PC-9 (cell line): ENCODE measurements at places on chromosomes 5 and 9. TPM values are rescaled to one million over a fixed set of nuclear protein-coding genes. Genes with fewer than 3 reads are reported as not detected.

GRCh38 chr5:74107899-74108298 lies 481.9 kb downstream of the ARHGEF28 start:
- DNase-seq: no peak

- no peak for DNase-seq
Measured at GRCh38 chr5:135993335-135993879, 35.4 kb upstream of the TGFBI start.

DNA sequence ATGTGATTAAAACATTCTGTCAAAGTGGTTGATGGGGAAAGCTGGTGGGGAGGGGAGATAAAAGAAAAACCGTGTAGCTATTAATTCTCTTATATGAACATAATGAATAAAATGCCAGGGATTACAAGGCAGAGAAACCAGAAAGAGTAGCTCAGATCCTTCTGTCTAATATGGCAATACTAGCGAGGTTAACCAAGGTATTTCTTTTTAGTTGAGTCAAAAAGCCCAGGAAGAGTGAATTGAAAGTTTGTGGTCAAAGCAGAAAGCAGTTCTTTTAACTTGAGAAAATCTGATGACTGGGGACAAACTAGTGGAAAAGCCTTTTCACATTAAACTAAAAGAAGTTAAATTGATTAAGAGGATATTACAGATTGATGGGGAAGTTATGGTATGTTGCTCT lies 76.0 kb downstream of the ERBIN start:
- DNase-seq: no peak

DNA sequence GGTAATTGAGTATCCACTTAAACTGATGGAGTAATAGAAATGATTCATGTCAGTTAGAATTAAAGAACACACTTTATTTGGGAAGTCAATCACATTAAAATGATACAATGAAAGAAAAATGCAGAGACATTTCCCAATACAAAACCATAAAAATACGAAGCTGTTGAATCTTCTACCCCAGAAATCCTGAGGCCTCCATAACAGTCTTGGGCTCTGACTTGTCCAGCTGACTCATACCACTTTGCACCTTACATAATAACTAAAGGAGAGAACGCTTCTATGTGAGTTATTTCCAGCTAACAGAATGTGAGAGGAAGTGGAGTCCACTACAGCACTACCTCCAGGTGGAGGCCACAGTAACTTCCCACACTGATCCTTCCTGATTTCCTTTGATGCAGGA lies 305.0 kb downstream of the MRPS30 start:
- DNase-seq: no peak

- DNase-seq: no peak
Measured at GRCh38 chr5:178284093-178284675, 51.6 kb upstream of the PHYKPL start.

GRCh38 chr9:96115836-96116235 lies 186.1 kb downstream of the HSD17B3 start:
- DNase-seq: no peak

- no peak for DNase-seq
Measured at GRCh38 chr9:83588256-83588655, 34.7 kb upstream of the IDNK start.

DNA sequence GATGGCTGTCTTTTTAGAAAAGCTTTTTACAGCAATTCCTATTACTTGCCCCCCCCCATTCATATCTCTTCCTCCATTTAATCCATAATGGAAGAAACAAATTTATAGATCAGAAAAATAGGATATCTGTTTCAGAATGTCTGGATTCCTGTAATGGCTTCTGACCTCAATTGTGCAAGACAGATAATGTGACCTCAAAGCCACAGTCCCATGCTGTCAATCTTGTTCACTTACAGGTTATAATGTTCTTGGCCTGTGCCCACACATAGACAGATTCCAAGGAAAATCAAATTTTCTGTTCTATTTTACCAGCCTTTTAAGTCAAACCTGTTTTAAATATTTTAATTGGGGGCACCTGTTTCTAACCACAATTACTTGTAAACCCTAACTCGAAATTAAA lies 143.4 kb downstream of the ENTREP1 start:
- DNase-seq: no peak

DNA sequence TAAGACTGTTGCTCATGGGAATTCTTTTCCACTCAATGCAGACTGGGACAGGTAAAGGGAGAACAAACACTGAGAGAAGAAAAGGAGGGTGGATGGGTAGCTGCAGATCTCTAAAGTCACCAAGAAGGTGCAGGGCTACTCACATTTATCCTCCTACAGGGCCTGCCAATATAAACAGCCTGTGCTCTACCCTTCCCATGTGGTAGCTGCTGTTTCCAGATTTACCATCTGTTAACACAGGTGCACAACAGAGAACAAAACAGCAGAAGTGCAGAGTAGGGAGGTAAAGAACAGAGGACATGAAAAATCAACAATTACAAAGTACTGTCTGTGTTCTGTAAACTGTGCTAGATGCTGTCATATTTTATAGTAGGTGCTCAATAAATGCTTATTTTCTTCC lies 26.0 kb downstream of the JAKMIP2 start:
- DNase-seq: no peak

GRCh38 chr5:10372726-10373709 lies 19.5 kb downstream of the MARCHF6 start:
- DNase-seq: no peak

- DNase-seq: no peak
Measured at GRCh38 chr9:371349-371748, 156.7 kb downstream of the DOCK8 start.

- peak; percentile 46 for DNase-seq
Measured at GRCh38 chr5:75622564-75622963, 11.3 kb downstream of the ANKDD1B start.

DNA sequence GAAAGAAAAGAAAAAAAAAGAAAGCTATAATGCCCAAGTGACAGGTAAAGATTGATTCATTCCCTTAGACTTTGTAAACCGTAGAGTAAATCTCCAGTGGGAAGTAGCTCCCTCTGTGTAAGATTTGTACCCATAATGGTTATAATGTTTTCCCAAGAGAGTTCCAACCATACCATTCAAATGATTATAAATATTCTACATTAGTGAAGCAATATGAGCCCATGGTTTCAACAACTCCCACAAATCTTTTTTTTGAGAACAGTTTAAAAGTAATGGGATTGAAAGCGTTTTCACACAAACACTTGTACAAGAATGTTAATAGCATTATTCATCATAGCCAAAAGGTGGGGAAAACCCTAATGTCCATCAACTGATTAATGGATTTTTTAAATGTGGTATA lies 58.0 kb downstream of the GRAMD2B start:
- DNase-seq: no peak

GRCh38 chr9:112120439-112120925 lies 54.6 kb downstream of the SUSD1 start:
- no peak for DNase-seq

GRCh38 chr5:39783756-39784421 lies 359.1 kb upstream of the DAB2 start:
- no peak for DNase-seq

GRCh38 chr5:147830035-147830434 lies 1.4 kb downstream of the SPINK1 start:
- DNase-seq: no peak

- no peak for DNase-seq
Measured at GRCh38 chr9:7967093-7967827, 167.7 kb upstream of the DMAC1 start.

DNA sequence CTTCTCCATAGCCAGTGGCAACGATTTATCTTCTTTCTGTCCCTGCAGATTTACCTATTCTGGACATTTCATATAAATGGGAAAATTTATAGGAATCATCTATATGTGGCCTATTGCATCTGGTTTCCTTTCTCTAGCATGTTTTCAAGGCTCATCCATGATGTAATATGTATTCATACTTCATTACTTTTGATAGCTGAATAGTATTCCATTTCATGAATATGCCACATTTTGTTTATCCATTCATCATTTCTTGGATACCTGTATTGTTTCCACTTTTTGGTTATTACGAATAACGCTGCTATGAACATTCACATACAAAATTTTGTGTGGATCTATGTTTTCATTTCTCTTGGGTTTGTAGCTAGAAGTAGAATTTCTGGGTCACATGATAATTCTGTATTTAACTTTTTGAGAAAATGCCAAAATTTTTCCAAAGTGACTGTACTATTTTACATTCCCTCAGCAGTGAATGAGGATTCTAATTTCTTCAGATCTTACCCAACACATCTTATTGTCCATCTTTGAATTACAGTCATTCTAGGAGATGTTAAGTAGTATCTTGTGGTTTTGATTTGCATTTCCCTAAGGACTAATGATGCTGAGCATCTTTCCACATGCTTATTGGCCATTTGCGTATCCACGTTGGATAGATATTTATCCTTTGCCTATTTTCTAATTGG lies 3.6 kb downstream of the IARS1 start:
- DNase-seq: no peak

DNA sequence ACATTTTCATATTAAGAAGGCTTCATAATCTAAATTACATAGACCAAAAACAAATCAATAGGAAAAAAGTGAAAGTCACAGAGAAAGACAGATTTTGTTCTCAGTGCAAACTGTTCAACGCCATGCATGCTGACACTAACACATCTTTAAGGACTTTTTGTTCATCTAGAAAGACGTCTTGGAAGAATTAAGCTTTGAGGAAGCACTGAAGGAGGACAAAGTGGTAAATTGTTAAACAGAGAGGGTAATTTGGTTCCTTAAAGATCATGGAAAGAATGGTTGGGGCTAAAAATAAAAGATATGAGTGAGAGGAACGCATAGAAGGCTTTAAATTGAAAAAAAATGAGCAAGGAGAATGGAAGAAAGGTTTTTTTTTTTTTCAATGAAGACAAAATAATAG lies 9.1 kb downstream of the MEGF9 start:
- DNase-seq: no peak

DNA sequence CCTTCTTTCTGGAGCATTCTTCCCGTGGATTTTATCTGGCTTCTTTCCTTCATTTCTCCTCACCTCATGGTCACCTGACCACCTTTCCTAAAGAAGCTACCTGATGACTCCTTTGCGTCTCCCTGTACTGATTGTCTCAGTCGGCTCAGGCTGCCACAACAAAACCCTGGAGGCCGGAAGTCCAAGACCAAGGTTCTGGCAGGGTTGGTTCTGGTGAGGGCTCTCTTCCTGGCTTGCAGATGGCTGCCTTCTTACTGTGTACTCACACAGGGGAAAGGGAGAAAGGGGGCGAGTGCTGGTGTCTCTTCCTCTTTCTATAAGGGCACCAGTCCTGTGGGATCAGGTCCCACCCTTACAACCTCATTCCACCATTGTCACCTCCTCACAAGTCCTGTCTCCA lies 140.0 kb downstream of the SYK start:
- no peak for DNase-seq

GRCh38 chr5:14687023-14687665 lies 22.6 kb downstream of the OTULIN start:
- DNase-seq: no peak

GRCh38 chr9:90906316-90907055 lies 104.9 kb downstream of the SYK start:
- DNase-seq: no peak

- DNase-seq: no peak
Measured at GRCh38 chr9:115601434-115601833, 483.5 kb upstream of the TNC start.

DNA sequence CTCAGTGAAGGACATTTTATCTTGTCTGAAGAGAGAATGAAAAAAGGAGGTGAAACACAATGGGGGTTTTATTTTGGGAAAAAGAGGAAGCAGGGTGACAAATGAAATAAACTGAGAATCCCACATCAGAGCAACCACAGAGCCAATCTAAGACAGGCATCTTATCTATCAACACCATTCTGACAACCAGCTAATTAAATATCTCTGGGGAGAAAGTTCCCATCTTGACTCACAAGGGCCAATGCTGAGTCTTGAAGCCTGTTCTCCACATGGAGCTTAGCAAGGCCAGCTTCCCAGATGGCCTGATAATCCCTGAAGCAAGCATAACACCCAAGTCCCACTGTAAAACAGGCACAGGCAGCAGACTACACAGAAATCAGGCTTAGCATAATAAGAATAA lies 30.4 kb downstream of the DPYSL3 start:
- DNase-seq: no peak

- DNase-seq: no peak
Measured at GRCh38 chr9:123135430-123135829, 102.0 kb downstream of the GPR21 start.

- DNase-seq: no peak
Measured at GRCh38 chr5:97549496-97549895, 366.4 kb upstream of the RIOK2 start.

- DNase-seq: no peak
Measured at GRCh38 chr5:50699737-50700136, 33.3 kb downstream of the PARP8 start.

Gene CD14
- total RNA-seq: 0.35 and 0.81 TPM in 2 replicates

Gene KIF12
- total RNA-seq: not detected in 2 replicates

Gene TNFSF8
- total RNA-seq: not detected in 2 replicates

Gene CATSPER3
- total RNA-seq: 0.57 and 0.68 TPM in 2 replicates

Gene PRELID2
- total RNA-seq: 24.8 and 27.7 TPM in 2 replicates

Gene TMEM171
- total RNA-seq: 7.8 and 9.9 TPM in 2 replicates

Gene FOXD4L5
- total RNA-seq: 0.37 and 0.40 TPM in 2 replicates

Gene TTC16
- 0.26 and 0.40 TPM in 2 replicates for total RNA-seq

Gene DIRAS2
- not detected in 2 replicates for total RNA-seq

Gene SPACA9
- total RNA-seq: 18.4 and 19.2 TPM in 2 replicates

Gene DIPK1B
- total RNA-seq: 19.0 and 32.6 TPM in 2 replicates

Gene GADD45G
- 2.4 and 2.9 TPM in 2 replicates for total RNA-seq

Gene HACD4
- 2.4 and 4.5 TPM in 2 replicates for total RNA-seq

Gene ZDHHC11B
- total RNA-seq: 0.41 TPM in 1 of 2 replicates, not detected in the other
